ENCODE measurements at places on chromosomes 7 and 10. TPM values are rescaled to one million over a fixed set of nuclear protein-coding genes. Genes with fewer than 3 reads are reported as not detected.

PTPN12 gene
- total RNA-seq, result 45.1 TPM

COL13A1 gene
- total RNA-seq, result 44.3 TPM

ST8SIA6 gene
- not detected for total RNA-seq

FEZF1 gene
- not detected for total RNA-seq

BMPER gene
- 39.5 TPM for total RNA-seq

PSAP gene
- 1,221 TPM for total RNA-seq

CALML5 gene
- total RNA-seq, result not detected

ZNF467 gene
- total RNA-seq, result 0.77 TPM

KMT2E gene
- 117 TPM for total RNA-seq

GATA3 gene
- 0.28 TPM for total RNA-seq

DLX6 gene
- total RNA-seq, result not detected

RNLS gene
- 21.1 TPM for total RNA-seq

SLC13A1 gene
- not detected for total RNA-seq

ZC3HAV1 gene
- total RNA-seq, result 36.2 TPM

Data from regular cardiac myocyte (primary cell).